SJCRH30 (cell line): ENCODE measurements at places on chromosomes 1 and 21. TPM values are rescaled to one million over a fixed set of nuclear protein-coding genes. Genes with fewer than 3 reads are reported as not detected.

Gene CLDN8
- total RNA-seq, result not detected in 2 replicates

- DNase-seq, result no peak
Measured at GRCh38 chr1:183806125-183806524, 1.2 kb downstream of the RGL1 start.

GRCh38 chr1:2543543-2544092 lies 12.6 kb upstream of the TNFRSF14 start:
- peak; percentile 85 for DNase-seq

GRCh38 chr1:112870887-112871646 lies 84.9 kb downstream of the SLC16A1 start:
- DNase-seq, result no peak

DNA sequence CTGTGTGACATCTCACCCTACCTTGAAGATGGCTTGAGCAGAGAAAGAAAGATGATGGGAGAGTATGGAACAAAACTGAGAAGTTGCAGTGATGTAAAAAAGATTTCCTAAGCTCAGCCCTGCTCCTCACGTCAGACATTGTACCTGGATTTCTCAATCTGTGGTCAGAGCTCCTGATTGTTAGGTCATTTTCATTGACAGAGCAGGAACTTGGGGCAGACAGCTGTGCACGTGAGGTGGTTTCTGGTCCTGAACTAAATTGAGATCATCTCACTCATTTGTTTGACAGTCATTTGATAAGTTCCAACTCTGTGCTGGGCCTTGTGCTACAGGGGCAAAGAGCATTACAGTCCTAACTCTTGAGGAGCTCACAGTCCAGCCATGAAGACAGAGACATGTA lies 10.2 kb downstream of the TRAF3IP3 start:
- no peak for DNase-seq

GRCh38 chr1:93501399-93501798 lies 53.5 kb downstream of the FNBP1L start:
- DNase-seq, result no peak

- DNase-seq, result no peak
Measured at GRCh38 chr1:229295745-229296144, 24.8 kb downstream of the RAB4A start.

Gene FAM163A
- total RNA-seq, result not detected in 2 replicates

Gene DNALI1
- 10.0 and 10.1 TPM in 2 replicates for total RNA-seq

Gene MEF2D
- 10.0 and 13.3 TPM in 2 replicates for total RNA-seq

Gene KRTAP21-2
- not detected in 2 replicates for total RNA-seq

DNA sequence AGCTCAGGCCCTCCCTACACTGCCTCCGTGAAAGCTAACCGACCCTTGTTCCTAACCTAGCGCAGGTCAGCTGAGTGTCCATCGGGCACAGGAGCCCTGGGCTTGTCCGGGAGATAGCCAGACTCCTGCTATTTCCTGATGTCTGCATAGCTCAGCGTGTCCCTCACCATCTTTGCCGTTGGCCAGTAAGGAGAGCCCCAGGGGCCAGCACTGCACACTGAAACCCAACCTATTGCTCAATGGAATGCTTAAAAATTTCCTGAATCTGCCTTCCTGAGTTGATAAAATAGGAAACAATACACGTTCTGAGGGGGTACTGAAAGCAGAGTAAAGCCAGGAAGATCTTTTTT lies 2.2 kb downstream of the RUNX1 start:
- peak; percentile 42 for DNase-seq

GRCh38 chr1:29811247-29811646 lies 574.9 kb downstream of the PTPRU start:
- DNase-seq, result no peak

DNA sequence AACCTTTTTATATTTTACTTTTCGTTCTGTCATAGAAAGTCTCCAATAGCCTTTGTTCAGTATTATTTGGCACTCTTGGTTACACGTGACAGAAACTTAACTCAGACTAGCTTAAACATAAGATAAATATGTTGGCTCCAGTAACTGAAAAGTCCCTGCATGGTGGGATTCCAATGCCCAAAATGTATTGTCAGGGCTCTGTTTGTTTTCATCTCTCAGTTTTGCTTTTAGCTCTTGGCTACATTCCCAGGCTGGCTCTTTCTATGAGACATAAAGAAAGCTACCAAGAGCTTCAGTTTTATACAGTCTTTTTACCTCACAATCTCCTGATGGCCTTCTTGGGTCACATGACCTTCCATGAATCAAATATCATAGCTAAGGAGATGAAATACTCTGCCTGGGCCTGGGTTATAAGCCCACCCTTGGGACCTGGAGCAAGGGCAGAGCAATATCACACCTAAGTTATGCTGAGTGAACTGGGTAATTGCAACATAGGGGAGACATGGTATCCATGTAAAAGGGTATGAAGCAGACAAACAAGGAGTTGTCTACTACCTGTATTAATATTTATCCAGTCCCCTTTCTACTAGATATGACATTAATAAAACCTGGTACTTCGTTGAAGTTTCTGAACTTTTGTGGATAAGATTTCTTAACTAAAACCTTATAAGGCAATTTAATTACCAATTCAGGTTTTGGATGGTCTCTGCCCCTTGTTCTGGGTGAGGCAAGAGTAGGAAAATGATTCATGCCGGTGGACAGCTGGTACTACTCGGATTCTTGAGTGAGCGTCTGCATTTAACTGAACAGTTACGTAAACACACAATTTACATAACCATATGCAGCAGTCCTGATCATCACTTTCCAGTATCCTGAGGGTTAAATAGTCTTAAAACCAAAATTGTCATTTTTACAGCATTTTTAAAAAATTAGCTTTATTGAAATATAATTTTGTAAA lies 442.3 kb downstream of the GPATCH2 start:
- DNase-seq, result no peak

Gene C1orf210
- total RNA-seq, result not detected in 2 replicates

DNA sequence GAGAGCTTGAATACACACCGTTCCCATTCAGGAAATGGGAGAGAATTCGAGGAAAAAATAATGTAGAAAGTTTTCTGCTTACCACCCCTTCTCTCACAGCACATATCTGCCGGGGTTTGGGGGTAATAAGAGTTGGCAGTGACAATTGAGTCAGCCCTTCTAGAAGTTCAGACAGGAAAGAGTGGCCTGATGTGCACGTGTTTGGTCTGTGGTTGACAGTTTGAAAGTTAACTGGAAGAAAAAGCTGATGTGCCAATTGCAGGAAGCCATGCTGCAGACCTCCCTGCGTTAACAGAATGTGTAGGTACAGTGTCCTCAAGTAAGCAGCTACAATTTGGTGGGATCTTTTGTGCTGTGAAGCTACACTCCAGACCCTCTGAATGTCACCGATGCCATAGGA lies 50.9 kb downstream of the DHX9 start:
- DNase-seq, result no peak

Gene CYP4B1
- total RNA-seq, result not detected in 2 replicates

- no peak for DNase-seq
Measured at GRCh38 chr1:150508982-150509381, 1.1 kb downstream of the ECM1 start.

Gene ZNF695
- 17.4 and 19.7 TPM in 2 replicates for total RNA-seq

DNA sequence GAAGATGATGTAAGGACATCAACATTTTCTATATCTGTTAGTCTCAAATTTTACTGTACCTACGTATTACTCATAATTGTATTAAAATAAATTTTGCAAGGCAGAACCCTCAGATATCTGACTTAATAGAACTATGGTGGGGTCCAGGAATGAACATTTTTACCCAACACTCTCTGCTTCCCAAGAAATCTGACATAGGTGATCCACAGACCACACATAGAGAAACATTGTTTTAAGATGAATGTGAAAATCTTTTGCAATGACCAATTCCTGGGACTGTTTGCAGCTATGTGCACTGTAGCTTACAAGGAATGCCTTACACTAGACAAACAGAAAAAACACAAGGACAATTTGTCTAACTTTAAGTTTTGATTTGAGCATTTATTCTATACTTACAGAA lies 645.6 kb upstream of the ADGRL2 start:
- DNase-seq, result no peak

DNA sequence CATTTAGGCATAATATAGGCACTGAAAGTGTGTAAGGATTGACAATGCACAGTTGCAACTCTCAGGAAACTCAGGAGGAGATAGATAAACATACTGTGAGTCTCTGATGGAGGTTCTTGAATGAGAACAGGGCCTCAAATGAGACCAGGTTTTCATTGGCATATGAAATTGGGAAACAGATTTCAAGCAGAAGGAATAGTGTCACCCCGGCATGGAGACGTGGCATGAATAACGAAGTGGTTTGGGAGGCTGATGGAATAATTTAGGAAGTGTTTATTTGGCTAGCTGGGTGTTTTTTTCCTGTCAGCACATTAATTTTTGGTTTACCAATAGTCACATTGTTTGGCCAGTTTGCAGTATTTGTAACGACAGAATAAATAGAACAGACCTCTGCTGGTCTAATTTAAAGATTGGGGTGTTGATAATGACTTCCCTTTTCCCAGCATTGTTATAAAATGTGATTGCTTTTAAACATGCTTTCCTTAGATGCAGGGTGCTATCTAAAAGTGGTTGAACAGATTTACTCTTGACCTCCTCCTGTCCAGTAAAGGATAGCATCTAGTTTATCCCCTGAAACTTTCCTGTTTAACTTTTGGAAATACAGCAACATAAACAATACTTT lies 132.0 kb downstream of the C1orf21 start:
- no peak for DNase-seq

DNA sequence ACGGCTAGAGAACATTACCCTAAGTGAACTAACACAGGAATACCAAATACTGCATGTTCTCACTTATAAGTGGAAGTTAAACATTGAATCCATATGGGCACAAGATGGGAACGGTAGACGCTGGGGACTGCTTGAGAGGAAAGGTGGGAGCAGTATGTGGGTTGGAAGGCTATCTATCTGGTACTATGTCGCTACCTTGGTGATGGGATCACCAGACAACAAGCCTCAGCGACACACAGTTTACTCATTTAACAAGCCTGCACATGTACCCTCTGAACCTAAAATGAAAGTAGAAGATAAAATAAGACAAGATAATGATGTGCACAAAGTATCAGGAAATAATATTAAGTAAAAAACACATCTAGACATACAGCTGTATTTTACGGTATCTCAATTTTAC lies 819 bp downstream of the PYHIN1 start:
- no peak for DNase-seq

Gene REN
- total RNA-seq, result not detected in 2 replicates

Gene CCDC24
- total RNA-seq, result 0.85 and 1.6 TPM in 2 replicates
